SK-N-SH (cell line): ENCODE measurements at places on chromosomes 11 and 22. TPM values are rescaled to one million over a fixed set of nuclear protein-coding genes. Genes with fewer than 3 reads are reported as not detected.

The TTLL12 gene
- 9.3 and 11.5 TPM in 2 replicates for polyA plus RNA-seq

The DBX1 gene
- not detected in 2 replicates for polyA plus RNA-seq

The GRM5 gene
- not detected in 2 replicates for polyA plus RNA-seq

The SLC37A2 gene
- 0.39 and 0.44 TPM in 2 replicates for polyA plus RNA-seq

The LUZP2 gene
- 0.03 and 0.06 TPM in 2 replicates for polyA plus RNA-seq

The TRIM22 gene
- polyA plus RNA-seq = 47.1 and 80.4 TPM in 2 replicates

The SWAP70 gene
- 10.6 and 11.9 TPM in 2 replicates for polyA plus RNA-seq

DNA sequence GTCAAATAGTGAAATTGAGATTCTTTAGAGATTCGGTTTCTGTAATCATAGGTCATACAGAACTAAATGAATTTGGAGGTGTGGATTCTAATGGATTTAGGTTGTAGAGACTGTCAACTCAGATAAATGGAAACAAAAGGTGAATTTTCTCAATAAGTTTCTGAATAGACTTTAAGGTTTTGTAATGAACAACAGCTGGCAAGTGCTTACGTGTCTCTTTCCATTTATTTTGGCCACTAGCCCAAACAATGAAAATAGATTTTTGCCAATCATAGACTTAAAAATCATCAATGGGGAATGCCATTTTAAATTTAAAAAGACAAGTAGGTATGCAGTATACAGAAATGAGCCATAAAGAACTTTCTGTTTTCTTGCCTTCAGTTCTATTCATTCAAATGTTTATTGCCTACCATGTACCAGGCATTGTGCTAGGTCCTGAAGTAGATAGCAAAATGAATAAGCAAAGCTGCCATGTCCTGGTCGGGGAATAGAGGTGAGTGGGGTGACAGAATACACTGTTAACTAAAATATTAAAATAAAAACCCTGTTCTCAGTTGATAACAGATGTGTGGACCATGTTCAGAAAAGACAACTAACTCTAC lies 16.9 kb upstream of the TMEM135 start:
- H3K4me3 ChIP-seq = no peak overlapping the region
- no peaks in the 10 kb centered on the region for H3K27me3 ChIP-seq
- no peaks in the 10 kb centered on the region for H3K4me1 ChIP-seq
- no peak overlapping the region for H3K27ac ChIP-seq
- H3K36me3 ChIP-seq = no peaks in the 10 kb centered on the region
- no peak for DNase-seq

DNA sequence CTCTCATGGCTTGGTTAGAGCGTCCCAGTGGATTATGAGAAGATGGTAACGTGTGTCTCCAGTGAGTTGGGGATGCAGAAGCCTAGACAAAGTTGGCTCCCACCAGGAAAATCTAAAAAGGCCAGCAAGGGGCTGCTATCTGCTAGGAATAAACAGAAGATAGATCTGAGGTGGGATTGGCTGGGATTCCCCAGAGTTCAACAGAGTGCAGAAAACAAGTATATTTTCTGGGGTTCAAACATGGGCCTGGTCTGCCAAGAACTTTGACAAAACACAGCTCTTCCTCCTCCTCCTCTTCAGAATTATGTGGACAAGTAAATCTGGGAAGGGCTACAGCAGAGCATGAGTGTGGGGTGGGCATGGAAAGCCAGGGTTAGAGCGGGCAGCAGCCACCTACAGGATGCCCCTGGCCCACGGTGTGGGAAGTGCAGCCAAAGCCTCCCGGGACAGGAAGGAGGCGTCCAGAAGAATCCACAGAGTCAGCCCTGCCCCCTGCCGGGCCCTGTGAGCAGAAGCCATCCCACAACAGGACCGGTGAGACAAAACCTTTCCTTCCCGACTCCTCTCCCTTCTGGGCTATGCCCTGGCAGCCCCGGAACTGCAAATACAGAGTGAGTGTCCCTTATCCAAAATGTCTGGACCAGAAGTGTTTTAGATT lies 67.1 kb downstream of the CD82 start:
- no peak overlapping the region for H3K27ac ChIP-seq
- DNase-seq = no peak
- H3K36me3 ChIP-seq = no peaks in the 10 kb centered on the region

DNA sequence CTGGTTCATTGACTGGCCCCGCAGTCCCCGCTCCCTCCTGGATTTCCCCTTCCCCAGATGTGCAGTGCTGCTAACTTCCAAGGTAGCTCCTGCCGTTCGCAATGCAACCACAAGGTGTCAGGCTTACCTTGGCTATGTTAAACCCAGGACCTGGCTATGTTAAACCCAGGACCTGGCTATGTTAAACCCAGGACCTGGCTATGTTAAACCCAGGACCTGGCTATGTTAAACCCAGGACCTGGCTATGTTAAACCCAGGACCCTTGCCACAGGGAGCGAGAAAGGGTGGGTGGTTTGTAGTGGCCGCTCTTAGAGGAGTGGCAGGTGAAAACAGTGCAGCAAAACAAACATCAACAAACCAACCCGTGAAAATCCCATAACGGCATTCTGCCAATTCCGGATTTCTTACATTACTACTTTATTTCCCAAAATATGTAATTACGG lies 2.9 kb upstream of the ADAMTS8 start:
- H3K4me3 ChIP-seq = no peak overlapping the region
- peaks cover 37% of the 10 kb centered on the region for H3K27me3 ChIP-seq
- H3K27ac ChIP-seq = no peak overlapping the region
- DNase-seq = peak; percentile 80
- H3K4me1 ChIP-seq = no peaks in the 10 kb centered on the region; the same call in 1 of the 2 replicates

DNA sequence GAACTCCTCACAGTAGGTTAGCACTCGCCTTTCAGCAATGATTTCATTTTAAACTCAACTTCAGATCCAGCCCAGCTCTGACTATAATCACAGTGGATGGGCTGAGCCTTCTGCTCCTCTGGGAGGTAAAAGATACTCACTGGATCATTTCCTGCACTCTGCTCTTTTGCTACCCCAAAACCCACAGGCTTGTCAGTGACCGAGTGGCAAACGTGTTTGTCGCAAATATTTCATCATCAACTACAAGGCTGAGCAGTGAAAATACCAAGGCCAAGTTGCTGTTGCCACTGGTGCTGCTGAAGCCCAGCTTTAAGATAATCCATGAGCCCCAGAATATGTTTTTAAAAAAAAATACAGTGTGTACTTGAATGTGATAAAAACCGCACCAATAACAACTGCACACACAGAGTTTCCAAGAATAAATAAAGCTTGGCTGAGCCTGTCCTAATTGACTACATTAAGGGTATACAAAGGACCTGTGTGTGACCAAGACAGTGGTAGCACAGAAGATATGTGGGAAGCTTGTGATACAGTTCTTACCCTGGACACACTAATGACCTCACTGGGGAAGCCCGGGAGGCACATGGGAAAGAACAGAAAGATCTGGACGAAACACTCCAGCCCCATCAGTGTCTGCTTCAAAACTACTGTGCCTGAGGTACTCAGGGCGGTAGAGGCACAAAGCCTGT lies 41.3 kb downstream of the ABTB2 start:
- peaks cover 41% of the 10 kb centered on the region for H3K4me1 ChIP-seq
- no peaks in the 10 kb centered on the region for H3K27me3 ChIP-seq
- no peaks in the 10 kb centered on the region for H3K36me3 ChIP-seq
- no peak overlapping the region for H3K27ac ChIP-seq

- H3K27ac ChIP-seq = peak overlapping the region; percentile 80
- peak; percentile 33 for DNase-seq
- H3K36me3 ChIP-seq = no peaks in the 10 kb centered on the region
These were observed 65.0 kb upstream of the PTPRJ start for GRCh38 chr11:47915374-47915773.

- H3K36me3 ChIP-seq = no peaks in the 10 kb centered on the region
- H3K27me3 ChIP-seq = no peaks in the 10 kb centered on the region
- H3K4me1 ChIP-seq = no peaks in the 10 kb centered on the region
- no peak for DNase-seq
These were observed 8.0 kb upstream of the SLC43A3 start for GRCh38 chr11:57434640-57435546.

- H3K27ac ChIP-seq = peak overlapping the region; percentile 97
- no peak overlapping the region for H3K4me3 ChIP-seq
- peaks cover 39% of the 10 kb centered on the region for H3K4me1 ChIP-seq
- H3K36me3 ChIP-seq = no peaks in the 10 kb centered on the region
- DNase-seq = peak; percentile 45
These were observed 42.0 kb upstream of the FIBIN start for GRCh38 chr11:26951809-26952515.

GRCh38 chr22:30747493-30747892 lies 52.8 kb downstream of the OSBP2 start:
- H3K27ac ChIP-seq = no peak overlapping the region
- H3K4me3 ChIP-seq = no peak overlapping the region
- no peaks in the 10 kb centered on the region for H3K36me3 ChIP-seq
- no peaks in the 10 kb centered on the region for H3K27me3 ChIP-seq
- no peak for DNase-seq
- H3K4me1 ChIP-seq = no peaks in the 10 kb centered on the region

- H3K4me1 ChIP-seq = no peaks in the 10 kb centered on the region
- H3K4me3 ChIP-seq = no peak overlapping the region
- H3K27me3 ChIP-seq = no peaks in the 10 kb centered on the region; the same call in 1 of the 2 replicates
- H3K36me3 ChIP-seq = no peaks in the 10 kb centered on the region
- DNase-seq = no peak
These were observed 2.9 kb upstream of the MGAT3 start for GRCh38 chr22:39453765-39454378.

DNA sequence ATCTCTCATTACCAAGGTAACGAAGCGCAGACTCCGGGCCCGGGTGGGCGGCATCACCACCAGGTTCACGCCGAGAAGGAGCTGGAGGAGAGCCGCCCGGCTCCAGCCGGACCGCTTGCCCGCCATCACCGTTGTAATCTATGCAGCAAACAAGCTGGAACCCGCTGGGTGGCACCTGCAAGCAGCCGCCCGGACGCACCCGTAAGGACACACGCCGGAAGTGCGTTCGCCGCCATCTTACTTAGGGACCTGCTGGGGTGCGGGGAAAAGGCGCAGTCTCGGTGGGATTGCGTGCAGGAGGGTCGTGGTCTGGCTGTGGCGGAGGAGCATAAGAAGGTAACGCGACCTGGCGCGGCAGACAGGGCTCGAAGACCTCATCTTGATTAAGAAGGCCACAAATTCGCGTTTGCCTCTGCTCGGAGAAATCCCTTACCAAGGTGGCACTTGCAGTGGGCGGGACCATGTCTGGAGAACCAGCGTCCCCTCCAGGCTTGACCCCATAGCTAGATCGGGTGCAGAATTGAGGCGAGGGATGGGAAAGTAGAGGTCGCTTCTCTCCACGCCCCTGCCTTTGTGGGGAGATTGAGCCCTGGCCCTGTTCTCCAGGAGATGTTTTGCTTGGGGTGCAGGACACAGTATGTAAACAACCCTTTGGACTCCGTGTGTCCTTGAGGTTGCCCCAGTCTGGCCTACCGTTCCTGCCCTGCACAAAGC lies at the start of gene ACP2:
Gene ACP2, minus strand, starts transcription at position 151 of the 714 bp plus-strand sequence. Its CDS starts 25 bp downstream, at position 126.
- peak; percentile 89 for DNase-seq
- H3K4me1 ChIP-seq = peaks cover 8% of the 10 kb centered on the region
- peaks cover 4% of the 10 kb centered on the region for H3K36me3 ChIP-seq
- peak within 1 kb of the TSS; percentile 75 for H3K4me3 ChIP-seq
- peak within 1 kb of the TSS; percentile 63 for H3K27ac ChIP-seq

DNA sequence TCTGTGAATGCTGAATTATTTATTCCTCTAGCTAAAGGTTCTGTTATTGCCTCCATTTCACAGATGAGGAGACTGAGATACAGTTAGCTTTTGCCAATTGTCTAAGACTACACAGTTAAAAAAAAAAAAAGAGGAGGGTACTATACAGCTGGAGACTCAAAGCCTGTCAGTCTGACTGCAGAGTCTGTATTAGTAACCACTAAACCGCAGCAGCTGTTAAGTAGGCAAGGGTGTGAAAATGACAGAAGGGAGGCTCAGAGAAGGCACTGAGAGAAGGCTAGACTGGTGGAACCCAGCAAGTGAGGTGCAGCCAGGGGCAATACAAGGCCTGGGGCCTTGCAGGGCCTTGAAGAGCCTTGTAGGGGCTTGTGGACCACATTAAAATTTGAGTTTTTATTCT lies 181.2 kb downstream of the CSNK2A3 start:
- H3K27me3 ChIP-seq = no peaks in the 10 kb centered on the region; the same call in 1 of the 2 replicates
- no peak overlapping the region for H3K4me3 ChIP-seq
- H3K36me3 ChIP-seq = no peaks in the 10 kb centered on the region

GRCh38 chr11:123228496-123229163 lies 33.6 kb upstream of the CLMP start:
- peaks cover 26% of the 10 kb centered on the region; the same call in 1 of the 2 replicates for H3K4me1 ChIP-seq
- no peaks in the 10 kb centered on the region for H3K36me3 ChIP-seq
- no peaks in the 10 kb centered on the region for H3K27me3 ChIP-seq
- no peak for DNase-seq
- no peak overlapping the region for H3K27ac ChIP-seq
- no peak overlapping the region for H3K4me3 ChIP-seq

DNA sequence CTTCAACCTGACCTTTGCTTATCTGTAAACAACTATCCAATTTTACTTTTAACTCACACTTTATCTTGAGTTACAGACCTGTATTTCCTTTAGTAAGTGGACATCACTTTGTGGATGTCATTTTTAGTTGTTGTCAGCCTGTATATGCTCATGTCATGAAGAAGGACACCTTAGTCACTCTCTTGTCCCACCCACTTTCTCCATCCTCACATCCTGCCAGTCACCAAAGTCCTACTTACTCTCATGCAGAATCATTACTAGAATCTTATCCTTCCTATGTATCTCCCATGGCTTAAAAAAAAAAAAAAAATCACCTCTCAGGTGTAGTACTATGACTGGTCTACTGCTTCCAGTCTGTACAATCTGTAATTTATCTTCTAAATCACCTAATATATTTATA lies 43.3 kb downstream of the SESN3 start:
- no peak for DNase-seq
- no peaks in the 10 kb centered on the region for H3K4me1 ChIP-seq
- H3K27ac ChIP-seq = no peak overlapping the region
- H3K36me3 ChIP-seq = peaks cover 3% of the 10 kb centered on the region
- H3K4me3 ChIP-seq = no peak overlapping the region
- no peaks in the 10 kb centered on the region for H3K27me3 ChIP-seq

- H3K27me3 ChIP-seq = no peaks in the 10 kb centered on the region
- no peak overlapping the region for H3K4me3 ChIP-seq
- no peak overlapping the region for H3K27ac ChIP-seq
- H3K36me3 ChIP-seq = no peaks in the 10 kb centered on the region
- peaks cover 20% of the 10 kb centered on the region for H3K4me1 ChIP-seq
- DNase-seq = no peak
These were observed 37.5 kb downstream of the UVRAG start for GRCh38 chr11:75852406-75853017.
